ENCODE measurements at places on chromosomes 2 and 18.

DNA sequence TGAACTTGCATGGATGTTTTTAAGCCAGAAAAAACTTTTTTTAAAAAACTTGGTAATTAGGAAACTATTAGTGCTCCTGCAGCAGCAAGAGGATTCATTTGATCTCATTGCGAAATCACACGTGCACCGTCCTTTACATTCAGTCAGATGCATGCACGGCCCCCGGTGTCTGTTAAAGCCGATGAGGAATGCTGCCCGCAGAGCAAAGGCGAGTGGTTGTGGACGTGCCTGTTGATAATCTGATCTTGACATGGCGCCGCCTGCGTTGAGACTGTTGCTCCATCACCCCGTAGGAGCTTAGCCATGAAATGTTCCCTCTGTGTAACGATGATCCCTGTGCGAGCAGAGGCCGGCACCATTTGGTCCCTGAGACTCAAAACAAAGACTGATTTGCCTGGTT is 300.0 kb downstream of the GBX2 start:
- DNase-seq, result no peak

DNA sequence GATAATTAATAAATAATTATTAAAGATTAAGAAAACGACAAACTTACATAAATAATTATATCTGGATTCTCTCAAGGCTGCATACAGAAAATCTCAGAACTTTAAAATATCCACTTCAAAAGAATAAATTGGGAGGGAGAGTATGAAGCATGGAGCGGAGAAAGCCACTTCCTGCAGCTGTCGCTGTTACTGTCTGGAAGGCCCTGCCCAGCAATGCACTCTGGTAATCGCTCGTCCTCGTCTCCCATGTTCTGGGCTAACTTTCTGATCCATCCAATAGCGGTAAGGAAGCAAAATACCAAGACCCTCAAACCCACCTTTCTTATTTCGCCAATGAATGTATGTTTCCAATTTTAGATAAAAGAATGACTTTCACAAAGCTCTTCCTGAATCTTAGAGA is 26.7 kb downstream of the CYRIA start:
- no peak for DNase-seq

DNA sequence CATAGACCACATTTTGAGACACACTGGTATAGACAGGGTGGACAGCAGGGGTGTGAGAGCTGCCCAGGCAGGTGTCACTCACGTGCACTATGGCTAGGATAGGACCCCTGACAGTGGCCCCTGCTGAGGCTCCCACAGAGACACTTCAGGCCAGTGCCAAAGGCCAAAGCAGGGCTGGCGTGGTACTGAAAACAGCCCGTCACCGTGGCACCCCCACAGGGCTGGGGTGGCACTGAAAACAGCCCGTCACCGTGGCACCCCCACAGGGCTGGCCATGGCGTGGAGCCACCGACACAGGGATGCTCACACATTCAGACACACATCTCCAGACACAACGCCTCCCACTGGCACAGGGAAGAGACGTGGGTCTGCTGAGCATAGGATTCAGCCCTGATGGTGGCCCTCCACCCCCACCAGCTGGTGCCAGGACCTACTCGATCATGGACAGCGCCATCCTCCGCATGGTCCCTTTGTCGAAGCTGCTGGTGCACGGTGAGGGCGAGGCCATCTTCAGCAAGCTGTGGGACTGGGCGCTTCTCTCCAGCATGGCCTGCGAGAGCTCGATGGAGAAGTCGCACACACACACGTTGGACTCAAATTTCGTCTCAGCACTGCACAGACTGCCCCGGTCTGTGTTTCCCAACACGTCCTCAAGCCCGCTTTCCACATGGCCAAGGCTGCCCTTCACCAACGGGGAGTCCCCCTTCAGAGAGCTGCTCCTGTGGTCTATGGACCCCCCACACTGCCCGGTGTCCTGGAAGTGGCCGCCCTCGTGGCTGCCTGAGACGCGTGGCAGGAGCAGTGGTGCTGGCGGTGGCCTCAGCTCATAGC is 34.1 kb downstream of the ANKMY1 start:
- DNase-seq, result no peak

GRCh38 chr2:169395821-169396374 is 33.6 kb upstream of the LRP2 start:
- DNase-seq, result no peak

- DNase-seq, result no peak
Observed at GRCh38 chr2:124559236-124559635, 534.1 kb downstream of the CNTNAP5 start.

- DNase-seq, result no peak
Observed at GRCh38 chr18:61735564-61736102, 157.2 kb downstream of the RNF152 start.

DNA sequence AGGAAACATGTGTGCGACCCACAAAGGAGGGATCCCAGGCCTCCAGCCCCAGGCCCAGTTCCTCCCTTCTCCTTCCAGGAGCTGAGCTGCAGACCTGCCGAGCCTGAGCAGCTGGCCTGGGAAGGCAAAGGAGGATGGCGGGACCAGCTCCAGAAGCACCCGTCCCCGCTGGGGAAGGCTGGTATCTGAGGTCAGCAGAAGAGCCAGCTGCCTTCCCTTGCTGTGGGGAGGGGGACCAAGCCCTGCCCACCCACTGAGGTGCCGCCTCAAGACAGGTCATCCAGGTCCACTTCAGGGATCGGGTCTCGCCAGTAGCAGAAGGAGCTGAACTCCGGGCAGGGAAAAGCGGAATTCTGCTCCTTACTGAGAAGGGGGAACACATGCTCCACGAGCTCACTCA is 73.2 kb downstream of the EMILIN2 start:
- DNase-seq, result no peak
